ENCODE measurements at places on chromosomes 4 and X.

- H3K4me3 ChIP-seq = no peak overlapping the region
- H3K36me3 ChIP-seq = no peaks in the 10 kb centered on the region
- no peak overlapping the region for H3K27ac ChIP-seq
- no peaks in the 10 kb centered on the region for H3K4me1 ChIP-seq
These were observed 119.9 kb downstream of the EGF start for GRCh38 chr4:110032603-110033002.

- DNase-seq = no peak
- H3K27ac ChIP-seq = no peak overlapping the region
- H3K36me3 ChIP-seq = no peaks in the 10 kb centered on the region
- no peak overlapping the region for H3K4me3 ChIP-seq
- H3K27me3 ChIP-seq = no peaks in the 10 kb centered on the region
These were observed 359.0 kb upstream of the MAGEB16 start for GRCh38 chrX:35439034-35439660.

- no peak overlapping the region for H3K27ac ChIP-seq
- no peaks in the 10 kb centered on the region for H3K27me3 ChIP-seq
- DNase-seq = no peak
- no peaks in the 10 kb centered on the region for H3K4me1 ChIP-seq
- H3K36me3 ChIP-seq = no peaks in the 10 kb centered on the region
- no peak overlapping the region for H3K4me3 ChIP-seq
These were observed 10.3 kb downstream of the SPATA4 start for GRCh38 chr4:176185051-176185450.

DNA sequence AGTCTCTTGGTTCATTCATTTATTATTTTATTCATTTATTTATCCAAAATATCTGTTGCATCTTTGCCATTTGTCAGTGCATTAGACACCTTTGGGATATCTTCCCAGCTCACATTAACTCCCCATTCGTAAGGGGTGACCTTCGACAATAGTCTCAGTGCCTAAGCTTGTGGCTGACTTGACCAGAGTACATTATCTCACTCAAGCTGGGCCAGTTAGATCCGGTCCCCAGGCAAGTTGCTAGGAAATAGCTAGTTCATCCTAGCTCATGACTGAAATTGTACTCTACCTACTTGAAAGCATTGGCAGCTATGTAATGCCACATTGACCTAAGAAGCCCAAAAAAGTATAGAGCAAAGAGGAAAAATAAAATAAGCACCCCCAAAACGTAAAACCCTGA lies 165.3 kb downstream of the FBXO8 start:
- peaks cover 3% of the 10 kb centered on the region for H3K4me1 ChIP-seq
- H3K27me3 ChIP-seq = peaks cover 24% of the 10 kb centered on the region
- no peak overlapping the region for H3K27ac ChIP-seq

DNA sequence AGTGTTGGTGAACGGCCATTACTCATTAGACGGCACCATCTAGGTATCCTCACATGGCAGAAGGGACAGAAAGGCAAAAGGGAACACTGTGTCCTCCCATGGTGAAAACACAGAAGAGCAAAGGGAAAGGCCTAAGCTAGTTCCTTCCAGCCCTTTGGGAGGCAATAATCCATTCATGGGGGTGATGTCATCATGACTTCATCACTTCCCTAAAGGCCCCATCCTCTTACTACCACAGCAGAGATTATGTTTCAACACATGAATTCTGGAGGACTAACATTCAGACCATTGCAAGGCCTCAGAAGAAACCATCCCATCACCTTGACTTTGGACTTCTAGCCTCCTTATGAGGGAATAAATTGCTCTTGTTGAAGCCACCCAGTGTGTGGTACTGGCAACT lies 238.2 kb downstream of the MGST2 start:
- no peak overlapping the region for H3K4me3 ChIP-seq
- no peaks in the 10 kb centered on the region for H3K27me3 ChIP-seq
- H3K4me1 ChIP-seq = no peaks in the 10 kb centered on the region
- no peak overlapping the region for H3K27ac ChIP-seq
- H3K36me3 ChIP-seq = no peaks in the 10 kb centered on the region
- DNase-seq = peak; percentile 28

GRCh38 chr4:57131849-57132742 lies 21.9 kb upstream of the IGFBP7 start:
- no peak overlapping the region for H3K4me3 ChIP-seq
- H3K36me3 ChIP-seq = no peaks in the 10 kb centered on the region
- DNase-seq = no peak
- H3K4me1 ChIP-seq = no peaks in the 10 kb centered on the region
- peaks cover 13% of the 10 kb centered on the region for H3K27me3 ChIP-seq
- no peak overlapping the region for H3K27ac ChIP-seq
